ENCODE measurements at places on chromosomes 11 and 22. TPM values are rescaled to one million over a fixed set of nuclear protein-coding genes. Genes with fewer than 3 reads are reported as not detected.

GRCh38 chr11:12131943-12132789 is 21.8 kb downstream of the MICAL2 start:
- DNase-seq = no peak

DNA sequence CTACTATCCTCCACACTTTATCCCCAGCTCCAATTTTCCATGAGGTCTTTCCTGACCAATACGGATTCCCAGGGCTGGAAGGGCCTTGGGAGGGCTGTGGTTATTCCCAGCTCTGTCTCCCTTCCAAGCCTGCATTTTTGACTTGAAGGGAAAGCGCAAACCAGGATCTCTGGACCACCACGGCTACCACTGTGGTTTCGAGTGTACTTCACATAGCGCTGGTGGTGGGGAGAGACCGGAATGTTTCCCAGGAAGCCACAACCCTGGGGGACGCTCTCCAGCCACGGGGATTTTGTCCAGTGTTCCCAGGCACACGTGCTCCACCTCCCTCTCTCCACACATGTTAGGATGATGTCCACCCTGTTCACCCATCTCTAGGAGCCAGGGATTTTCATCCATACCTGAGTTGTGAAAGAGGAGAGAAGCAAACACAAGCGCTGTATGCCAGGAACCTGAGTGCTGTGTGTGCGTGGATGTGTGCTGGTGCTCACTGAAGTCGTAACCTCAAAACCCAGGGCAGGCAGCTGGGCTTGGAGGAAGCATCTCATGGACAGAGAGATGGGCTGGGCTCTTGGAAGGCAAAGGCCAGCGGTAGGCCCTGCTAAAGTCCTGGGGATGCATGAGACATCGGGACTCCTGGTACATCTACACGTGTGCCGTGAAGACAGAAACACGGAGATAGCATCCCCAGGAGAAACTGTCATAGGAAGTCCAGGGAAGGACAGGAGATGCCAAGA is 1.3 kb upstream of the NPTXR start:
- DNase-seq = no peak

DNA sequence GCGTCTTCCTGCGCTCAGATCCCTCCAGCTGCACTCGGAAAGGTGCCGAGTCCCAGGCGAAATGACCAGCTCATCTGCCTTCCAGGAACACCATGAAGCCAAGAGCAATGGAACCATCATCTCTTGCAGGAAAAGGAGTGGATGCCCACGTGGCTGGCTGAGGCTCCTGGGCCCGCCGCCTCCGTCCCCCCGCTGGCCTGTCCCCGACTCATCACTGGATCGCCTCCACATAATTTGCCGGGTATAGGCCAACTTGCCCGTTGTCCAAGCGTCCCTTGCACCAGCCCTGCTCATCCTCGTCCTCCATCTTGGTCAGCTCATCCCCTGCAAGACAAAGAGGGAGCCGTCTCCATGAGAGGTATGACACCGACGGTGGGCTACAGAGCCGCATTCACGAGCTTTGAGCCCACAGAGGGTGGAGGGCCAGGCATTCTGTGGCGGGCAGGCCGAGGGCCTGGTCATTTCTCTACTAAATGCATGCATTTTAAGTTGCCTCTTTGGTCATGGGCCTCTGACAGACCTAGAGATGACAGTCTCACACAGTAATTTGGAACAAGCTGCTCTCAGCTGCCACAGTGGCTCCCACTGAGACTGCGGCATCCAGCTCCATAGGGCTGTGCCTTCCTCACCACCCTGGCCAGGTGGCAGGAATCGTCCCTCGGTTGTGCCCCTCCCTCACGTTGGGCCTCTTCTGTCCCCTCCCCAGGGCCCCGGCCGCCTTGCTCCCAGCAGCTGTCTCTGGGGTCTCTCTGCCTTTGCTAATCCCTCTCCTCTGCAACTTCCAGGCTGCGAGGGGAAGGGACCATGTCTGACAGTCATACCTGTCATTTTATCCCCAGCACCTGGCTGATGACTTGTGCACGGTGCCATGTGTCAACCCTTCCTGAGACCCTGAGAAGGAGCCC is 14.3 kb upstream of the ARFGAP3 start:
- no peak for DNase-seq

DNA sequence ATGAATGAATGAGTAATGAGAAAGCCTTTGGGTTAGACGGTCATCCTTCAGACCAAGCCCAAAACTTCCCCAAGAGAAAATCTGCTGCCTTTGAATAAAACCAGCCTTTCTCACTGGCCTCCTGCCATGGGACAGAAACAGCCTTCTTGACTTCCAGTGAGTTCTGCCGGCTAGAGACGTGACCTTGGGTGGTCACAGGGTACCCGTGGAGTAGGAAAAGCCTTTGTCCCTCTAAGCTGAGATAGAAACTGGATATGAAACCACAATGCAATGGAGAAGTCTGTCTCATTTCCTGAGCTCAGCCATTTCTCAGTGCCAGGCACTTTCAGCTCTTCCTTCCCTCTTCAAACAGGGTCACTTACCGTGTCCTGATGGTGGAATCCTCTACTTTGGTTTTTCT is 21.2 kb upstream of the YWHAH start:
- DNase-seq = no peak

GRCh38 chr11:36450110-36450572 is 59.9 kb downstream of the TRAF6 start:
- no peak for DNase-seq

- no peak for DNase-seq
Measured at GRCh38 chr22:35860087-35860733, 142.5 kb downstream of the APOL5 start.

DNA sequence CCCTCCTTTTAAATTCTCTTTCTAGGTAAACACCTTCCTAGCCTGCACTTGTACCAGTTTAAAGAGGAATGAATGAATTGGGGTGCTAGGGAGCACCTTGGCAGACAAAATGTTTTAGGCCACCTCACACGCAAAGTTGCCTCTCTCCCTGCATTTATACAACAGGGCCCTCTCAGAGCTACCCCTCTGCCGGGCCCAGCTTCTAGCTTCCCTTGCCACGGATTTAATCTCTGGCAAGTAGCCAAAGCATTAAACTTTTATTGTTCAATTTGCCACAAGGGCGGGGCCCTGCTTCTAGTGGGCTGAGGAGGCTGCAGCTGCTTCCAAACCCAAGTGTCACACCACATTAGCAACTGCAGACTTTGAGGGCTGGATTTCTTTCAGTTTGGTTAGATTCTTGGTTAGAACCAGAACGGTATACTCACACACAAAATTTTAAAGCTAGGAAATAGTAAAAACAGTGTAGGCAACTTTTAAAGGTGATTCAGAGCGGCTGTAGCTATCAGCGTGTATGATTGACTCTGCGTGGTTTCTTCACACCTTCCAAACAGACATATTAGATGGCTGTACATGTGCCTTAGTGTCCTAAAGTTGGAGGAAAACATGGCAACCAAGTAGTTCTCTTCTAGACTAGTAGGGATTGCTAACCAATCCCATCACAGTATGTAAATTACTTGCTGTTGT is 6.5 kb downstream of the KREMEN1 start:
- no peak for DNase-seq

GRCh38 chr11:125463590-125464269 is 32.3 kb downstream of the FEZ1 start:
- no peak for DNase-seq

DNA sequence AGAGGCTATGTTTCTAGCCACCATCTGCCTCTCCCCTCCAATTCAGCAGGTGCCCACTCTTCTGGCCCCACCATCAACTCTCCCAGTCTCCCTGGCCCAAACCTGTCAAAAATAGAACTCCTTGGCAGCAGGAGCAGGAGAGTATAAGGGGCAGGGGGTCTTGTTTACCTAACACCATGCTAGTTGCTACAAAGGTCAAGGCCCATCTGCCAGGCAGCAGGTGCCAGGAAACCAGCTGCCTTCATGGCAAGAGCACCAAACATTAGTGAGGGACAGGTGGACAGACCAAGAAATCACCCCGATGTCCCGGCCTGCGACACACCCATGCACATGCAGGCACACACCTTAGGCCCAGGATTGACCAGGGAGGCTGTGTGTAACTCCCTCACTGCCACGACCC is 387.9 kb downstream of the BUD13 start:
- no peak for DNase-seq

GRCh38 chr11:117724104-117724503 is 72.9 kb downstream of the DSCAML1 start:
- no peak for DNase-seq

GRCh38 chr22:32836280-32837123 is 35.0 kb downstream of the TIMP3 start:
- no peak for DNase-seq

- no peak for DNase-seq
Measured at GRCh38 chr22:22944268-22944985, 56.8 kb downstream of the IGLL5 start.

GRCh38 chr11:27464289-27464696 is 8.3 kb downstream of the LGR4 start:
- DNase-seq = peak; percentile 82

DNA sequence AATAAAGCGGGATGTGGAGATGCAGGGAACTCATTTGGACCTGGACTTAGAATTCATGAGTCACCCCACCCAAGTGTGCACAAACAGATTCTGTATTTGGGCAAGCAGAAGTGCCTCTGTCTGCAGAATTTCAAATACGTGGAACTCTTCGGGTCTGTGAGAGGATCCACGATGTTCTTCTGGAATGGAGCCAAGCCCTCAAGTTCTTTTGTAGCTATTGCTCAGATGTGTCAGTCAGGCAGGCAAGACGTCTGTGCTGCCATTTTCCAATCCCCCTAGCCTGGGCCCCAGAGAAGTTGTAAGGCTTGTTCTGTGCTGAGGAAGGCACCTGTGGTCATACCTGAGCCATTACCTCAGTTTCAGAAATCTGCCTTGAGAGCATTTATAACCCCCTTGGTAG is 132.8 kb upstream of the RASSF10 start:
- no peak for DNase-seq

- no peak for DNase-seq
Measured at GRCh38 chr11:18789942-18790341, 1.7 kb downstream of the PTPN5 start.

DNA sequence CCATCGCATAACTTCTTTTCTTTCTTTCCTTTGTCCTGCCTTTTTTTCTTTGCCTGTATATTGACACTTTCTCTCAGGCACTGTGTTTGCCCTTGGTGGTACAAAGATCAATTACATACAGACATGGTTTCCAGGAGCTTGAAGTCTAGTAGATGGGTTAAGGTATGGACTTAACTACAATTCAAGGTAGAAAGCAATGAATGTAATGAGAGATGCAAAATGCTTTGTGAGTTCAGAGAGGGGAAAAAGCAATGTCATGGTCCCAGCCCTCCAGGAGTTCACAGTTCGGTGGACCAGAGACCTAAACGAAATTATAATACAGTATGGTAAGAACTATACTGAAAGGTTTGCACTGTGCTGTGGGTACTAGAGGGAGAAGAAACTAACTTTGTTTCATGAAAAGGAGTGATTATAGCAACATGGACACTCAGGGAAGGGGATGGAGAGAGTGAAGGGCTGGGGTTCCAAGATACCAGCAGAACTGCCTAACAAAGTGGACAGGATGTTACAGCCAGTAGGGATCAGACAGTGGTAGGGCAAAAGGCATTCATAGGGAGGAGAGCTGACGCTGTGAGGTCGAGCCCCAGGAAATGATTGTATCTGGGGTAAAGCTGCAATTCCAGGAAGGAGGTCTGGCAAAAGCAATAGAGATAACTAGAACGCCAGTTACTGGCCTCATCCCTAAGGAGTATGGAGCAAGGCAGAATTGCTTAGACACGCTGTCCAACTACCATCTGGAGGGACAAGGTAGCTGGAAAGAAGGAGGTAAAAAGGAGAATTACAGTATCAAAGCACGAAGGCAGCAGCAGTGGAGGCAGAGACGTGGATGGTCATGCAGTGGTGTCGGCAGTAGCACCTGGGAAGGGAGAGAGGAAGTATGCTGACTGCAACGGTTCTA is 158.3 kb upstream of the MTMR2 start:
- DNase-seq = no peak

DNA sequence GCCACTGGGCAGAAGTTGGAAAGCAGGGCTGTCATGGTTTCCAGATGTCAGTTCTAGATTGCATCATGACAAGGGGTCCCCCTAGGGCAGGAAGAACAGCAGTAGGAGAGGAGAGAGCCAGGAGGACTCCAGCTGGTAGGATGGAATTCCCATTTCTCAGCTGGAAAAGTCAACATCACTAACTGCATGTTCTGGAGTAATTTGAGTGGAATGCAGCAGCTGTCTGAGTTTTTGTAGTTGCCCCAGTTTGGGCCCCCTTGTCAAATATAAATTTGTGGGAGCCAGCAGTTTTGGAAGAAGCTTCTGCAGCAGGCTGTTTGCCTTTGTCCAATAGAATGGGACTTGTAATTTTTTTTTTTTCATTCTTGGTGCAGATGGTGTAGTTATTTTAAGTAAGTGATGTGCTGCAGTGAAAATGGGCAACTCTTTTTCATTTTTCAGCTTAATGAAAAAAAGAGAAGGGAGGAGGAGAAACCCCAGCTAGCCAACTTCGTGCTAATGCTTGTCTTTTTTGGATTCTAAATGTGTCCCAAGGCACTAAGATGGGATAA is 86.9 kb downstream of the LDLRAD3 start:
- no peak for DNase-seq

GRCh38 chr11:985406-985805 is 51.1 kb downstream of the MUC6 start:
- DNase-seq = no peak

GRCh38 chr11:117670924-117671323 is 126.1 kb downstream of the DSCAML1 start:
- DNase-seq = no peak

GRCh38 chr11:35200811-35201341 is 61.9 kb downstream of the CD44 start:
- DNase-seq = no peak

GRCh38 chr22:27311698-27312550 is 489.6 kb downstream of the MN1 start:
- DNase-seq = no peak

DNA sequence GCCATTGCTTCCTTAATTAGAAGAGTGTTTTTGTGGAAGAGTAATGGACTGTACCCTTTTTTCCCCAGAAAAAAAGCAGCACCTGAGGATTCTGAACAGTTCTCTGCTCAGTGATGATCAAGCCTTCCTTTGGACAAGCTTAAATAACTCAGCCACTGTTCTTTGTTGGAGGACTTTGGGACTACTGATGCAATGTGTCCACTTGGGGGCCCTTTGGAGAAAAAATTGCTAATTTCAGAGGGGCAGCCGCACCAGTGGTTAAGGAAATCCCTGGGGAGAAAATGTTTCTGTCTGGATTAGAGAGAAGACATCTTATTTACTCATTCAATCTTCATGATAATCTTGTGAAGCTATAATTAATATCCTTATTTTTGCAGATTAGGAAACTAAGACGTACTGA is 5.3 kb upstream of the KMT2A start:
- no peak for DNase-seq

DNA sequence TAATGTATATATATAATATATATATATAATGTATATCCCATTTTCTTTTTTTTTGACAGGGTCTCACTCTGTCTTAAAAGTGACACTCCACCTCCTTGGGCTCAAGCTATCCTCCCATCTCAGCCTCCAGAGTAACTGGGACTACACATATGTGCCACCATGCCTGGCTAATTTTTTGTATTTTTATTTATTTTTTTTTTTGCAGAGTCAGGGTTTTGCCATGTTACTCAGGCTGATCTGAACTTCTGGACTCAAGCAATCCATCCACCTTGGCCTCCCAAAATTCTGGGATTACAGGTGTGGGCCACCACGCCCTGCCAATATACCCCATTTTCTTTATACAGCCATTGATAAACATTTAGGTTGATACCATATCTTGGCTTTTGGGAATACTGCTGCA is 33.9 kb upstream of the SLC22A24 start:
- DNase-seq = no peak

CD6 gene
- 0.16 TPM for polyA plus RNA-seq

RASSF10 gene
- 2.4 TPM for polyA plus RNA-seq

SMIM35 gene
- polyA plus RNA-seq = not detected

BLID gene
- polyA plus RNA-seq = not detected

XKR3 gene
- polyA plus RNA-seq = not detected

RIN1 gene
- 42.0 TPM for polyA plus RNA-seq

MUC5AC gene
- polyA plus RNA-seq = not detected
